NCI-H446 (cell line): ENCODE measurements at places on chromosomes 13 and 19.

DNA sequence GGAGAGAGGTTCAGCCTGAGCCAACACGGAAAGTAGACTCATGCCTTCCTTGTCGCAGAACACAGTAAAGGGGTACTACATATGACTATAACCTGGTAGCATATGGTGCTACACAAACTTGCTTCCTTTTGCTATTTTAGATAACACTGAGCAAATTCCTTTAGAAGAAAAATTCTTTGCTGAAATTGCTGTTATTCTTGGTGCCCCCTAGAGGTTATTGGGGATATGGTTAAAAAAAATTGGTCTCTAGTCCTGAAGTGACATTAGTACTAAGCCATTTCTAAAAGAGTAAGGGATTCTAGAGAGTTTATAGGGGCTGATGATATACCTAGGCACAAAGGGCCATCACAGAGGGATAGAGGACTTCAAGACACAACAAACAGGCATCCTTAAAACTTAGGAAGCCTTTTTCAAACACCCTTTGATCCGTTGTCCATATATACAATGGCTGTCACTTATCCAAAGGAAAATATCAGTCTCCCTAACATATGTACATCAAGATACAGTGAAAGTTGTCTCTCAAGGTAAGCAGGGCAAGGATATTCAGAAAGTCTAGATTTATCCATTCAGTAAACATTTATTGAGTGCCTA is 13.9 kb upstream of the HS6ST3 start:
- DNase-seq: no peak

DNA sequence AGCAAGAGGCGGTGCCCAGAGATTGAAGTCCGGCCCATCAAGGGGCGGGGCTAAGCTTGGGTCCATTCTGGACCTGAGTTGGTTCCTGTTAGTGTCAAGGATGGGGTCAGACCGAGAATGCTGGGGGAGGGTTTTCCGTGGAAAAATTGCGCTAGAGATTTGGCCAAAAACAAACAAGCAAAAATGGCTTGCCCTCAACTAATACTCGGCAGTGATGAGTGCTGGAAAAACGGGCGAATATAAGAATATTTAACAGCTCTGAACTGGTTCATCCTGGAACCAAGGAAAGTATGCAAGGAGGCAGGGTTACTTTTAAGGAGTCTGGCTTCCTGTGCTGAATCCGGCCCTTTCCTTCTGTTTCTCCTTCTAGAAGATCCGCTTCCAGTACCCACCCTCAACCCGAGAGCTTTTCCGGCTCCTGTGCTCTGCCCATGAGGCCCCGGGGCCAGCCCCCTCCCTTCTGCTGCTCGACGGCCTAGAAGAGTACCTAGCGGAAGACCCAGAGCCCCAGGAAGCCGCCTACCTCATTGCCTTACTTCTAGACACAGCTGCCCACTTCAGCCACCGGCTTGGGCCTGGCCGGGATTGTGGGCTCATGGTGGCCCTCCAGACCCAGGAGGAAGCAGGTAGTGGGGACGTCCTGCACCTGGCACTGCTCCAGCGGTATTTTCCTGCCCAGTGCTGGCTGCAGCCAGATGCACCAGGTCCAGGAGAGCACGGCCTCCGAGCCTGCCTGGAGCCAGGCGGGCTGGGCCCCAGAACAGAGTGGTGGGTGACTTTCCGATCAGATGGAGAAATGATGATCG is 880 bp downstream of the SWSAP1 start:
- DNase-seq: no peak

GRCh38 chr19:2436384-2436783 is 9.0 kb upstream of the TIMM13 start:
- no peak for DNase-seq

- no peak for DNase-seq
These were observed 72.8 kb downstream of the EFNB2 start for GRCh38 chr13:106462710-106463109.

DNA sequence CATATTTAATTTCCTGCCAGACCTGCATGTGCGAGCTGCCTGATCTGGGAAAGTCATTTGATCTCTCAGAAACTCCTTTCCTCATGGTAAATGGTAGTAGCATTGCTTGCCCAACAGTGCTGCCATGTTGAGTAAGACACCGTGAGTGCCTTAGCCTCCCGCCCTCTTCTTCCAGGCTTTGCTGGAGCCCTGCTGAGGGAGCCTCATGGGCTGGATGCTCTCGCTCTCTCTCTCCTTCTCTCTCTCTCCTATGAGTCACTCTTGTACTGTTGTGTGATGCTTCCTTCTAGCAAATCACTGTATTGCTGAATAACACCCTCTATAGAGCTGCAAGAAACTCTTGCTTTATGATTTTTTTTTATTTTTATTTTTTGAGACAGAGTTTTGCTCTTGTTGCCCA is 365.5 kb downstream of the UQCRFS1 start:
- no peak for DNase-seq

DNA sequence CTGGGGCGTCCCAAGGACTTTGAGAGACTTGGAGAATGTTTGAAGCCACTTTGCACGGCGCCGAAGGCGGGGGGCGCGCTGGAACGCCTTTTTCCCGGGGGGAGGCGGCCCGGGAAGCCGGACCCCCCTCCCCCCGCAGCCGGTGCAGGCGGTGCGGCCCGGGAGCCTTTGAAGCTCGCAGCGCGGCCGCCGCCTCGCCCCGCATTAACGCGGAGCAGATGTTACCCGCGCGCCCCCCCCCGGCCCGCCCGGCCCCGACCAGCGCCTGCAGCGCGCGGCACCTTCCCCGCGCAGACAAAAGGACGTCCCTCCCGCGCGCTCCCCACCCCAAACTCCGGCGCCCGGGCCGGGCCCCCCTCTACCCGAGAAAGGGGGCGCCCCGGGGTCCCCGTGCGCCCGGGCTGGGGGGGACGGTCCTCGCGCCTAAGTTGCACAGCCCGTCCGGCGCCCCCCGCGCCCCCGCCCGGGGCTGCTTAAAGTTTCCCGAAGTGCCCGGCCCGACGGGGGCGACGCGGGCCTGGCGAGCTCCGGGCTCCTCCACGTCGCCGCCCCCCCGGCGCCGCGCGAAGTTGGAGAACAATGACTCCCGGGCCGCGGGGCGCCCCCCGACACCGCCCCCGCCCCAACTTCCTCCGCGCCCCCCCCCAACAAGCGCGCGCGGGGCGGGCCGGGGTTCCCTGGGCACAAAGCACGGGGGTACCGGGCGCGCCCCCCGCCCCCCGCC is 685 bp downstream of the TCF3 start:
- DNase-seq: no peak

DNA sequence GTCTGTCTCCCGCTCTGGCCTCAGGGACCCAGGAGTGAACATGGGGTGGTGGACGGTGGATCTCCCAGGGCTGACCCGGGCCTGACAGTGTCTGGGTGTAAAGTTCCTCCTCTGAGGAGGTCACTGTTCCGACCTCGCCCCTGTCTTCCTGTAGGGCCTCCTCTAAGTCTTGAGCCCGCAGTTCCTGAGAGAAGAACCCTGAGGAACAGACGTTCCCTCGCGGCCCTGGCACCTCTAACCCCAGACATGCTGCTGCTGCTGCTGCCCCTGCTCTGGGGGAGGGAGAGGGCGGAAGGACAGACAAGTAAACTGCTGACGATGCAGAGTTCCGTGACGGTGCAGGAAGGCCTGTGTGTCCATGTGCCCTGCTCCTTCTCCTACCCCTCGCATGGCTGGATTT is at the start of gene SIGLEC9:
TSS of gene SIGLEC9 (plus strand) at position 178 of the 400 bp plus-strand sequence. CDS start at position 247, 69 bp downstream.
- DNase-seq: no peak
